ENCODE measurements at places on chromosomes 1 and 21. TPM values are rescaled to one million over a fixed set of nuclear protein-coding genes. Genes with fewer than 3 reads are reported as not detected.
A peak's percentile ranks its signal among the peaks of the same experiment; 100 is the strongest.

DNA sequence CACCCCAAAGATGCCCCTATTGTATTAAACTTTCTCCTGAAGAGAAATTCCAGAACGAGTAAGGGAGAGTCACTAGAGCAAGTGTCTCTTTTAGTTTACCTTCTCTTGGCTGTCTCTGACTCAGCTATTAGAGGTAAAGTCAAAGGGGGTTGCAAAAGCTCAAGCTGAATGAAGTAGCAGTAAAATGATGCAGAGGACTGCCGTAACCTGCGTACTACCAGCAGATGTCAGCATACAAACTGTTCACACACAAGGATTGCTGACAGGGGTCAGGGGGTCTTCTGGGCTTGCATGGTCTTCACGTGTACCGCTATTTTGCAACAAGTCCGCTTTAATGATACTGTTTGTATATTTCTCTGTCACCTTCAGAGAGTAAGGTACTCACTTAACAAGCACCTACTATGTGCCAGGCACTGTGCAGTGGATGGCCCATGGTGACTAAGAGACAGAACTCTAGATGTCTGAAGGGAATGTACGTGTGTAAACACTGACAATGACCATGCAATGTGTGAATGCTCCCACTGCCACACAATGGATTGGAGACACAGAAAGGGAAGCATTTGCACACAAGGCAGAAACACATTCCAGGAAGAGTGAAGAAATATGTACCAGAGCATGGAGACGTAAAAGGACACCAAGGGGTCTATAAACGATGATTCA lies 34.9 kb downstream of the CHML start:
- no peak overlapping the region for H3K27ac ChIP-seq
- no peaks in the 10 kb centered on the region for H3K27me3 ChIP-seq
- H3K4me3 ChIP-seq: no peak overlapping the region
- H3K4me1 ChIP-seq: peaks cover 12% of the 10 kb centered on the region
- no peaks in the 10 kb centered on the region for H3K36me3 ChIP-seq

DNA sequence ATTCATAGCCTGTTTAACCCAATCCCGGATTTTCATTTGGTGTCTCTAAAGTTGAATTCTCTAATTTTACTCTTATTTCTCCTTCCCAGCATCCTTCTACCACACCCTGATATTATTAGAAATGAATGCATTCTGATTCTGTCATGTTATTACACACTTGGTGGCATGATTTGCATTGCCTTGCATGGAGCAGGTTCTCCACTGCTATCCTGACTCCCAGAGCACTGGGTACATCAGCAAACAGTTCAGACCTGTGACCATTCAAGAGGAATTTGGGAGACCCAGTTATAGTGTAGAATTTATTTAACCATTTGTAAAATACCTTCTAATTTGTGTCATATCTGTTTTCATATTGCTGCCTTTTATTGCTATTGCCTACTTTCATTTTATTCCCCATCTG lies 2.6 kb downstream of the LRRC8B start:
- peaks cover 17% of the 10 kb centered on the region for H3K4me1 ChIP-seq
- H3K4me3 ChIP-seq: no peak overlapping the region
- H3K27ac ChIP-seq: no peak overlapping the region
- DNase-seq: no peak
- no peaks in the 10 kb centered on the region for H3K27me3 ChIP-seq

GRCh38 chr1:235908742-235909520 lies 42.2 kb upstream of the LYST start:
- peaks cover 14% of the 10 kb centered on the region for H3K4me1 ChIP-seq
- no peak overlapping the region for H3K4me3 ChIP-seq
- H3K27ac ChIP-seq: peak overlapping the region; percentile 71
- H3K36me3 ChIP-seq: no peaks in the 10 kb centered on the region

- DNase-seq: no peak
- no peak overlapping the region for H3K4me3 ChIP-seq
- H3K36me3 ChIP-seq: no peaks in the 10 kb centered on the region
- H3K4me1 ChIP-seq: peaks cover 28% of the 10 kb centered on the region
- H3K27me3 ChIP-seq: peaks cover 79% of the 10 kb centered on the region
- no peak overlapping the region for H3K27ac ChIP-seq
These were observed 6.2 kb downstream of the NR5A2 start for GRCh38 chr1:200033511-200034261.

DNA sequence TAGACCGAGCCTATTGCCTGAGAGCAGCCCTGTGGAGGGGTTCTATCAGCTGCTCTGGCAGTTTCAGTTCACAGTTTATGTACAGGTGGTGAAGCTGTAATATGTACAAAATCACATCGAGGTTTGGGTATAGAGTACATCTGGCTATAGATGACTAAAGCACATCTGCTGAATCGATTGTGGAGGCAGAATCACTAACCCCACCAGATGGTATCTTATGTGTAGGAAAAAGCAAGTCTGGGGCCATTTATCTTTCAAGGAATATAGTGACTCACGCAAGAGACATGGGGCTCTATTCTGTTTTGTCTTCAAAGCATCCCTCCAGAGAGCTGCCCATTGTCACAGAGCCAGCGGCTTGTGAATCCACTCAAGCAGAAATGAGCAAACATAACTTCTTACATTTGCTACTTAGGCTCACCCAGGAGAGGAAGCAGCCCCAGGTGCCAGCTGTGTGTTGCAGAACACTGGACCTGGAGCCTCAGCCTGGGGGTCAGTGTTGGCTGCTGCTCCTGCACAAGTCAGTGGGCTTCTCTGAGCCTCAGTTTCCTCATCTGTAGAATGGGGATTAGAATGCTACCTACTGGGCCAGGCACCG lies 21.3 kb downstream of the MIIP start:
- DNase-seq: no peak
- no peak overlapping the region for H3K4me3 ChIP-seq
- no peaks in the 10 kb centered on the region for H3K4me1 ChIP-seq
- no peak overlapping the region for H3K27ac ChIP-seq

DNA sequence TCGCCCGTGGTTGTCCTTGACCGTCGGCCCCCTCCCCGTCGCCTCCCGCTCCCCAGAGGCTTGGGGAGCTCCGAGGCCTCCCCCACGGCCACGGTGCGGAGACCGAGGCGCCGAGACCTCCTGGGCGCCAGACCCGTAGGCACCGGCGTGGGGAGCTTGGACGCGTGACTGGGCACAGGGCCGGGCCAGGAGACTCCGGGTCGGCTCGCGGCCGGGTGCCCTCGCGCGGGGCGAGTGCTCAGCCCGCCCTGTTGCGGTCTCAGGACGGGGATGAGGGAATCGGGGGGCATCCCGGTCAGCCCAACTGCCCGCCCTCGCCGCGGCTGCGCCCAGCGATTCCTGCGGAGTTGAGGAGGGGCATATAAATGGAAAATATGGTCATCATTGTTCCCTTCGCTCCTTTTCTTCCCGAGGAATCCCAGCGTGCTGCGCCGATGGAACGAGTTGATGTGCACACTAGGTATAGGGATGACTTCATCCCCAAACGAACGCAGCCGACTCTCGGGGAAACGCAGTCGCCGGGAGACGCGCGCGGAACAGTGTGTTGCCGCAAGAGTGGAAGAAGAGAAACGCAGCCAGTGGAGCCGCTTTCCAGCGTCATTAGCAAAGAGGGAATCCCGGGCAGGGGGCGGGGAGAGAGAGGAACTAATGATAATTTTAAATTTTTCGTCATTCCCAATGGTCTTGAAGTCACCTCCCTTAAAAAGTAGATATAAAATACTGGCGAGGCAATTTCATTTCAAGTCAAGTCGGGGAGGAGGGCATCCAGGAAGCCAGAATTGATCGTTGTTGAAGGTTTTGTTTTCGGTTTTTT lies 747 bp upstream of the ENAH start:
- peak overlapping the region; percentile 82 for H3K4me3 ChIP-seq
- DNase-seq: peak; percentile 69
- no peaks in the 10 kb centered on the region for H3K27me3 ChIP-seq
- no peaks in the 10 kb centered on the region for H3K36me3 ChIP-seq

DNA sequence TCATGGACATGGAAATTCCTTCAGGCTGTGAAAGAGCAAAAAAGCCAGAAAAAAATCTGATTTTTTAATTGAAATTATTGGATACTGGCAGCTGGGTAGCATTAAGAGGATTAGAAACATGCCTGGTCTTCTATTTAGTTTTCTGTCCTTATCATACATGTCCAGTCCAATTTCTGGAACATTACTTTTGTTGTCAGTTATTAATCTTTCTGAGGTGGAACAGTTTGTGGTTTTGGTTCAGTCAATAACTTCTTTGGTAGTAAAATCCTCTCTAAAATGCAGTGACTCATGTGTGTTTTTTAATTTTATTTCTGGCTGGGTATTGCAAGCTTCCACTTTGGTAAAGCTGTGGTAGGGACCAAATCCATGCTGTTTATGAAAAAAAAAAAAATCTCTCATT lies 687.0 kb upstream of the ADGRL2 start:
- no peaks in the 10 kb centered on the region for H3K27me3 ChIP-seq
- no peaks in the 10 kb centered on the region for H3K36me3 ChIP-seq
- H3K4me3 ChIP-seq: no peak overlapping the region
- H3K4me1 ChIP-seq: no peaks in the 10 kb centered on the region
- H3K27ac ChIP-seq: no peak overlapping the region

GRCh38 chr21:26743524-26743923 lies 101.7 kb downstream of the ADAMTS1 start:
- H3K27me3 ChIP-seq: no peaks in the 10 kb centered on the region
- DNase-seq: no peak
- H3K27ac ChIP-seq: no peak overlapping the region
- H3K36me3 ChIP-seq: no peaks in the 10 kb centered on the region

DNA sequence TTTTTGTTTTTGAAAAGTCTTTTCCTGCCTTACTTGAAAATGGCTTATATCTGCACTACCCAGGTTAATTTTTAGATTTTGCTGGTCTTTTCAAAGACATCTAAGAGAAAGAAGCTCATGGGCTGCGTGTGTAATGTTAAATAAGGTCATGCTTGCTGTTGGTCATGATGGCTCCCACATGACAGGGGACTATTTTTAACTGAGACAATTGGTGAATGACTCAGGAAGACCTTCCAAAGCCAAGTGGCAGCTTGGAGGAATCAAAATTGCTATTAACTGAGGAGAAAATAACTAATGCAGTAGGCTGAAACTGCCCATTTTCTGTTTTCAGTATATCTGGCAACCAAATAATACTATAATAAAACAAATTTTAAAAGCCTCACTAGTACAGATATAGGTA lies 117.1 kb upstream of the SPAG17 start:
- no peak overlapping the region for H3K27ac ChIP-seq
- no peaks in the 10 kb centered on the region for H3K4me1 ChIP-seq
- H3K27me3 ChIP-seq: no peaks in the 10 kb centered on the region
- no peak overlapping the region for H3K4me3 ChIP-seq
- H3K36me3 ChIP-seq: no peaks in the 10 kb centered on the region

DNA sequence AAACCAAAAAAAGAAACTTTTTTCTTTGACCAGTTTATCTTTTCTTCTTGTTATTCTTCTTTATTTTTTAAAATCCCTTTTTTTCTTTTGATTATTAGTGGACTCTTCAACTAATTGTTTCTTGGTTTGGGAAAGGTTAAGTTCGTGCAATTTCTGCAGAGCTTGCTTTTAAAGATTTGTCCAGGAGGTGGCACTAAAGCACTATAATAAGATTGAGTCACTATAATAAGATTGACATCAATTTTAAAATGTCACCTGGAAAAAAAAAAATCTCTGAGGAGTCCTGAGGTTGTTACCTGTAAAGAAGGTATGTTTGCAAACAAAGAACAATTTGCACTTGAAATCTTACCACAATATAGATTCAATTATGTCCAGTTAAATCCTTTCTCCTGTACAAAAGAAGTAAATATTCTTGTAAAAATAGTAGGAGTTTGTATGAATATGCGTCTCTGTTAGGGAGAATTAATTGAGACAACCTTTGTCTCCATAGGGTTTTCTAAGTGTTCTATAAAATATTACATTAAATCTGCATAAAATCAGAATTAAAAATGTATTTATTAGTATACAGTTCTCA lies 166.7 kb downstream of the ADGRL4 start:
- no peak overlapping the region for H3K4me3 ChIP-seq
- H3K27me3 ChIP-seq: no peaks in the 10 kb centered on the region
- H3K36me3 ChIP-seq: no peaks in the 10 kb centered on the region
- peaks cover 10% of the 10 kb centered on the region for H3K4me1 ChIP-seq
- no peak for DNase-seq
- H3K27ac ChIP-seq: no peak overlapping the region

GRCh38 chr1:183609313-183609712 lies 19.1 kb upstream of the NCF2 start:
- peak; percentile 77 for DNase-seq
- H3K4me1 ChIP-seq: peaks cover 36% of the 10 kb centered on the region
- H3K4me3 ChIP-seq: no peak overlapping the region
- no peaks in the 10 kb centered on the region for H3K27me3 ChIP-seq
- H3K36me3 ChIP-seq: no peaks in the 10 kb centered on the region

GRCh38 chr1:47660622-47661021 lies 222.8 kb downstream of the FOXD2 start:
- H3K36me3 ChIP-seq: no peaks in the 10 kb centered on the region
- H3K27ac ChIP-seq: no peak overlapping the region
- H3K4me3 ChIP-seq: no peak overlapping the region
- H3K4me1 ChIP-seq: no peaks in the 10 kb centered on the region

DNA sequence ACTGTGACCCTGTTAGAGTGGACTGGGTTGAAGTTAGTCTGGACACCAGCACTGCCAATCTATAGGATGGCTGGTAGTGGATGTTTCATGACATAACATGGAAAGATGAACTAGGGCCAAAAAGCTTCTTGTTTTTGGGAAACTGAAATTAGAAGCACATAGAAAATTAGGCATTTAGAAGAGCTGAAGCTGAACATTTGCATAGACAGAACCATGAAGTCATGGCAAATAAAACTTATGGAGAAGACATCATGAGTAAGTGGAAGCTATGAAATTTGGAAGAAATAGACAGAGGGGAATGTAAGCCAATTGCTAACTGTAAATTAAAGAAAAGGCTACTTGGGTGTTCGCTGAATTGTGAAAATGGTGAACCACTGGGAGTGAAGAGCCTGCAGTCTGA lies 2.7 kb upstream of the S100A11 start:
- peaks cover 45% of the 10 kb centered on the region for H3K4me1 ChIP-seq
- H3K27me3 ChIP-seq: no peaks in the 10 kb centered on the region
- DNase-seq: no peak
- no peak overlapping the region for H3K4me3 ChIP-seq
- peak overlapping the region; percentile 93 for H3K27ac ChIP-seq

GRCh38 chr1:36650200-36651065 lies 167.7 kb upstream of the CSF3R start:
- peaks cover 16% of the 10 kb centered on the region for H3K27me3 ChIP-seq
- no peaks in the 10 kb centered on the region for H3K36me3 ChIP-seq
- DNase-seq: peak; percentile 63
- no peak overlapping the region for H3K27ac ChIP-seq
- no peak overlapping the region for H3K4me3 ChIP-seq

- H3K4me3 ChIP-seq: no peak overlapping the region
- no peak for DNase-seq
- H3K36me3 ChIP-seq: no peaks in the 10 kb centered on the region
- H3K27ac ChIP-seq: no peak overlapping the region
These were observed 80.3 kb downstream of the RD3 start for GRCh38 chr1:211411639-211412038.

GRCh38 chr1:191890433-191891088 lies 267.7 kb upstream of the RGS18 start:
- no peaks in the 10 kb centered on the region for H3K27me3 ChIP-seq
- no peak for DNase-seq
- no peak overlapping the region for H3K27ac ChIP-seq
- no peaks in the 10 kb centered on the region for H3K4me1 ChIP-seq
- no peaks in the 10 kb centered on the region for H3K36me3 ChIP-seq

- no peak overlapping the region for H3K4me3 ChIP-seq
- no peaks in the 10 kb centered on the region for H3K27me3 ChIP-seq
- peaks cover 45% of the 10 kb centered on the region for H3K4me1 ChIP-seq
- no peak overlapping the region for H3K27ac ChIP-seq
- no peak for DNase-seq
These were observed 122.0 kb downstream of the ETS2 start for GRCh38 chr21:38927776-38928175.

The OR10Z1 gene
- not detected for total RNA-seq

The TMEM269 gene
- total RNA-seq: not detected

The IFNLR1 gene
- total RNA-seq: 11.7 TPM

The MFSD2A gene
- total RNA-seq: 110 TPM

The TNFAIP8L2 gene
- 17.8 TPM for total RNA-seq

The PPIAL4G gene
- total RNA-seq: not detected

The LCE3E gene
- total RNA-seq: not detected
